Adrenal gland (tissue), 19 donors: ENCODE measurements at places on chromosomes 3 and 15. TPM values are rescaled to one million over a fixed set of nuclear protein-coding genes. Genes with fewer than 3 reads are reported as not detected.

- DNase-seq: no peak
- H3K4me1 ChIP-seq: peaks cover 17% of the 10 kb centered on the region
- no peaks in the 10 kb centered on the region for H3K27me3 ChIP-seq
- H3K4me3 ChIP-seq: no peak overlapping the region
These were observed 21.1 kb upstream of the ABTB1 start for GRCh38 chr3:127651516-127652172.

- H3K4me3 ChIP-seq: no peak overlapping the region
- H3K4me1 ChIP-seq: peaks cover 22% of the 10 kb centered on the region
- H3K27ac ChIP-seq: no peak overlapping the region
- no peaks in the 10 kb centered on the region for H3K27me3 ChIP-seq
- H3K36me3 ChIP-seq: no peaks in the 10 kb centered on the region
These were observed 16.5 kb downstream of the SEMA7A start for GRCh38 chr15:74417225-74417624.

Gene TTC23
- total RNA-seq: 42.0 TPM

Gene FMN1
- 17.7 TPM for total RNA-seq

Gene ETV5
- total RNA-seq: 37.5 TPM
